ENCODE measurements at places on chromosomes 7 and 10.

DNA sequence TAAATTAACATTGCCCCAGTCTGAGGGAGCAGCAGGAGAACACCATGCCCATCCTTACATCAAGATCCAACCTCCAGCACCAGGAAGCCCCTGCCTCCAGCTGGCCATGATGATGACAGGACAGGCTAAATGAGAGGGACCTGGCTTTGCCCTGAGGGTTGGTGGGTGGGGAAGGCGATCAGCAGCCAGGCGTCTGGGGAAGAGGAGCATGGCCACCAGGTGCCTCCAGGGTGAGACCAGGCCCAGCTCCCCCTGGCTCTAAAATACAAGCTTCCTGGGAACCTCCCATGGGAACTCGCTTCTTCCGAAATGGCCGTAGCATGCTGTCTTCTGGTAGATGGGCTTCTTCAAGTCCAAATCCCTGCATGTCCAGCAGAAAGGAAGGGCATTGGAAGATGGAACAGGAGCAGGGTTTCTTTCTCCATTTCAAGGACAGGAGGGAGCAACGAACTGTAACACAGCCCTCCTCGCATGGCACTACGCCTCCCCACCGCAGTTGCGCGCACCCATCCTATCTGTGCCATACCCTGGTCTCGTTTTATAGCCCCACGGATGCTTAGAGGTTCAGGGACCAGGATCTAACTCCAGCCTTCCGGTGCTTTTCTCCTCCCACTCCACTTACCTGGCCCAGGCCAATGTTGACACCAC, 15.8 kb downstream of the MAT1A start:
- no peak for DNase-seq

DNA sequence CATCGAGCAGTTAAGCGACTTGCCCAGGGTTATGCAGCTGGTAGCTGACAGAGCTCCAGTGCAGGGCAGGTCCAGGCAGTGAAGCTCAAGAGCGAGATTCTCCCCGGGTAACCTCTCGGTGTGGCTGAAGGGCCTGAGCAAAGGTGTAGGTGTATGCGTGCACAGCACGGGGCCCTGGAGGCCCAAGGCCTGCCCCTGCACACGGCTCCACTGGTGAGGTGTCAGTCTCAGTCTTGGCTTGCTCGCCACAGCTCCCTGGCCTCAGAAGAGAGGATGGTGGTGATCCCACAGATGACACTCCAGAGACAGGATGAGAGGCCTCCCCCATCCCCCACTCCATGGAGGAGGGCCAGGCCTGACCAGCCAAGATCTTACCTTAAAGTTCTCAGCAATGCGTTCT, 12.0 kb downstream of the AKR1B1 start:
- no peak for DNase-seq

DNA sequence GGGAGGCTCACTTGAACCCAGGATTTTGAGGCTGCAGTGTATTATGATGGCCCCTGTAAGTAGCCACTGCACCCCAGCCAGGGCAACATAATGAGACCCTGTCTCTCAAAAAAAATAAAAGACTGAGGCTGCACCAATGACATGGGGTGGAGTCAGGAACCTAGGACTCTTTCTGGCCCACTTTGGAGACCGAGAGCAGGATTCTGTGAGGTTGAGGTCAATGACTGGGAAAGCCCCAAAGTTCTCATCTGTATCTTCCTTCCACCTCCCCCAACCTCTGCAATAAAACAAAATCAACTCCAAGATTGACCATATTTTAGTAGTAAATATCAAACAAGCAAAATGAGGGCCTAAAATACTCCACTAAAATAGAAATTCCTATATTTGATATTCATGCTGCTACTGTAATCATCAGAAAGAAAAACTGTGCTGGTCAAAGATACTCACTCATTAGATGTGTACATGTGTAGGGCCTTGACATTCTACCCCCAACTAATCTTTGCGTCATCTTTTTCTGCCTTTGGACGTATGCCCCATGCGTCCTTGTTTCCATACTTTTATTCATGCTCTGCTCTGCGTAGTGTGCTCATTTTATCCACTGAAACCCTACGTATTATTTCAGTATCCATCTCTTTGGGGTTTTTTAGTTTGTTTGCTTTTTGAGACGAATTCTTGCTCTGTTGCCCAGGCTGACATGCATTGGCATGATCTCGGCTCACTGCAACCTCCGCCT, 23.8 kb downstream of the WBP1L start:
- DNase-seq, result no peak

DNA sequence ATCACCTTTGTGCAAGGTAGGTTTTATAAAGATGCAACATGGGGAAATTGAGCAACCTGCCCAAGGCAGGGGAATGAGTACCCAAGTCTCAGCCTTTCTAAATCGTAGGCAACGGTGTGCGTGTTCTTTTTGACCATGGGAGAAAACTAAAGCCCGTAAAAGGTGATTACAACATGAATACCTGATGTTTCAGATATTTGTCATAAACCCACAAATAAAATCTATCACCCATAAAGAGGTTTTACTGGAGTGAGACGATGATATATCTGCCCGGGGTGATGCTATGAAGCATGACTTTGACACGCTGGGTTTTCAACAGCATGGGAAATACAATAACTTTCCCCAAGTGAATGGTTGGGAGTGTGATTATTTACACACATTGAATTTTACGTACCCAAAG, 406.3 kb upstream of the KLF6 start:
- no peak for DNase-seq

DNA sequence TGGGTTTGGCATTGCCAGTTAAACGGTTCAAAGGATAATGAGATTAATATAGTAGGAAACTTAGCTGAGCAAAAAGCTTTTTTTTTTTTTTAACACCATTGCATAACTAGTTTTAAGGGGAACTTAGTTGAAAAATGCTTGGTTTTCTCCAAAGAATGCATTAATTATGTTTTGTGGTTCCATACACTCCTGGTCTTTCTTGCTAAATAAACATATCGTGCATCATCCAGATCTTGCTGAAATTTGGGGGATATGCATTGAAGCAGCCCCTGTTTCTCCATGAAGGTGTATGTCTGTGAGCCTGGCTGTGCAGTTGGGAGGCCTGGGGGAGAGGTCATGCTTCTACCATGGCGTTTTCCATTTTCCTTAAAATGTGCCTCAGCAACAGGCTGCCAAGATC, 558.2 kb upstream of the GALNT17 start:
- no peak for DNase-seq

DNA sequence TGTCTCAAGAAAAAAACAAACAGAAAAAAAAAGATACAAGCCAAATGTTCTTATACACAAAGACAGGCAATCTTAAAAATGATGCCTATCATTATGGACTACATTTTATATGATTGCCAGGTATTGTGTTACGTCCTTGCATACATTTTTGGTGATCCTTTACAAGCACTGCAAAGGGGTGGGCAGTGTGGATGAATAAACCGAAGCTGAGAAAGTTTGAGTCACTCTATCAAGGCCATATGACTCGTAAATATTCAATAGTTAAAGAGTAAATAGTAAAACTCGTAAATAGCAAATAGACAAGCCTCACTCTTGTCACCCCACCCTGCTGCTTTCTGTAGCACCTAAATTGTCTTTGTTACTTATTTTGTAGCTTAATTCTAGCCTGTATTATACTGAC, 326.2 kb downstream of the FRMD4A start:
- no peak for DNase-seq

GRCh38 chr10:117461766-117462423, 80.7 kb upstream of the EMX2 start:
- no peak for DNase-seq

DNA sequence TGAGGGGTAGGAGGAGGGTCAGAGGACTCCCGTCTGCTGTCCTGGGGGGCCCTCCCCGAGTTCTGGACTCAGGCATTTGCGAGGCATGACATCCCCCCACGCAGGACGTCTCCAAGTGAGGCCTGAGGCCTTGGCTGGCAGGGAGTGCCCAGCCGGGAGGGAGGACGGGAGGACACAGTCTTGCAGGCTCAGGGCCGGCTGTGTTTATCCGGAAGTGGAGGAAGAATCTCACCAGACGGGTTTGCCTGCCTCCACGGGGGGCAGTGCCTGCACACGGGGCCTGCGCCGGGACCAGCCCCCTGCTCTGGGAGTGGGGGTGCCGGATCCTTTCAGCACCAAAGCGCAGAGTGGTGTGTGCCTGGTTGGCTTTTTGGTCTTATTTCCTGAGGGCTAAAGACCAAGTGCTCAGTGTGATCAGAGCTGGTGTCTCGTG, 10.9 kb downstream of the PWWP2B start:
- no peak for DNase-seq

DNA sequence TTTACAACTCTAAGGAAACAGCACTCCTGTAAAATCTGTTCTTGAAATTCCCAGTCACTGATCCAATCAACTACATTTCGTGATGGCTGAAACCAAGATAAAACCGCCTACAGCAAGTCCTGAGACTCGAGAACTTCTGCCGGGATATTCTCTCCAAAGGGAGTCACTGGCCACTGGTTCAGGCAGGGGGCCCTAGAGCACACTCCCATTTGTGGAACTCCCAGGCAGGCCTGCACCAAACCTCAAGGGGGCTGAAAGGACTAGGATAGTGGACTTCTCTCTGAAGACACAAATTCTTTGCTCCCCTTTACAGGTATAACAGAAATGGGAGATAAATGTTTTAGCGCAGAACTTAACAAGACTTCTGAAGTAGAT, 16.3 kb downstream of the CYTH3 start:
- DNase-seq, result no peak

DNA sequence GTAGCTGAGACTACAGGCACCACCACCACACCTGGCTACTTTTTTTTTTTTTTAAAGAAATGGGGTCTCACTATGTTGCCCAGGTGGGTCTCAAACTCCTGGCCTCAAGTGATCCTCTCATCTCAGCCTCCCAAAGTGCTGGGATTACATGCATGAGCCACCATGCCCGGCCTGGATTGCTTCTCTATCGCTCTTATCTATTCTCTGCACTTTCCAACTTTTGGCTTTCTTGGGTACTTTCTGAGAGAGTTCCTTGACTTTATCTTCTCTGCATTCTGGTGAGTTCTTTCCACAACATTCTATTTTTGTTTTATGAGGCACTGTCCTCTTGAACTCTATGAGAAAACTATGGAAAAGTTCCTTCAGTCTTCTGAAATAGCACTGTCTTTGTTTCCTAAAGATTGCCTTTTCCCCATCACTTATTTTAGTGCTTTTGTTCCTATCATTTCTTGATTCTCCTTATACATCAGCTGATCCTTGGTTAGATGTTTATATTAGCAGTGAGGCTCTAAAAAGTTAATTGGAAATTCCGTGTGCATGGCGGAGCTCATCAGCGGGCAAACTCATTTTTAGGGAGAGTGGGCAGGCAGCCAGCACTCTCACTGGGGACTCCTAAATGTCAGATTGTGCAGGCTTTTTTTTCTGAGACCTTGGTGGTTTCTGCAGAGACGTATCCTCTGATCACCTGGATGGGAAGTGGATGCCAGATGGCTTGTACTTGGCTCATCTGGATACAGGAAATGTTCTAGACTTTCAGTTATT, 43.9 kb downstream of the HIP1 start:
- no peak for DNase-seq

- no peak for DNase-seq
Observed at GRCh38 chr10:33046792-33047191, 88.8 kb upstream of the ITGB1 start.

- DNase-seq, result no peak
Observed at GRCh38 chr10:132382231-132382922, 14.6 kb upstream of the PWWP2B start.

GRCh38 chr10:22897371-22897770, 30.5 kb upstream of the ARMC3 start:
- no peak for DNase-seq

- DNase-seq, result no peak
Observed at GRCh38 chr7:122212754-122213153, 68.7 kb upstream of the AASS start.

DNA sequence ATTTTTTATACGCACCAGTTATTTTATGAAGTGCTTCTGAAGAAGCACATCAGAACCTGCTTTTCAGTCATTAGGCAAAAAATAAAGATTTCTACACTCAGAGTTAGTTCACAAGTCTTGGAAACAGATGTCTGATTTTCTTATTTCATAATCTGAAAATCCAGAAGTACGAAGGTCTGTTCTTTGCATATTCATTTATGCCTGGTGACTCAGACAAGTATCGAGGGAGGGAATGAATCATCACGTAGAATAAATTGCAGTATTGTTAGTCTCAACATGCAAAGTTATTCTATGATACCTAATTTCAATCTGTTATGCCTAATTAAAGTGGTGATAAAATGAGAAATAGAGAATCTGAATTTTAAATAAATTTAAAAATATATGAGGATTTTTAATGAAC, 113.6 kb upstream of the SEM1 start:
- no peak for DNase-seq

GRCh38 chr7:41037691-41038090, 665.2 kb downstream of the INHBA start:
- DNase-seq, result no peak

- DNase-seq, result no peak
Observed at GRCh38 chr7:83824214-83824613, 175.3 kb upstream of the SEMA3E start.

GRCh38 chr10:101099901-101100300, 31.2 kb upstream of the TLX1 start:
- no peak for DNase-seq

GRCh38 chr10:17088118-17088806, 41.3 kb downstream of the CUBN start:
- DNase-seq, result no peak

- DNase-seq, result no peak
Observed at GRCh38 chr10:30092151-30092790, 32.9 kb upstream of the JCAD start.

DNA sequence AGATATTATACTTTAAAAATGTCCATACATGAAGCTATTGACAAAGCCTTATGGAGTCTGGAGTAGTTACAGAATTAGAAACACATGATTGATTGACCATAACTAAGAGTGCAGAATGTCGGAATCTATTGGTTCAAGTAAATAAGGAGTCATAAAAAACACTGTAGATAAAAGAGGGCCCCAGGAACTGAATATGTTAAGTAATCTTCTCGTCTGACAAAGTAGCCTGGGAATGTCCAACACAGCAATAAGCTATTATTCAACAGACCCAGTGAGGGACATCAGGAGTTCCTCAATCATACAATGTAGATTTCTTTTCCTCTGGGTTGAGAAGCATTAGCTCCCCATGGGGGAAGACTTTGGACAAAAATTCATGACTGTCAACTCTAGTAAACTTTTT, 782.0 kb downstream of the SUGCT start:
- no peak for DNase-seq

DNA sequence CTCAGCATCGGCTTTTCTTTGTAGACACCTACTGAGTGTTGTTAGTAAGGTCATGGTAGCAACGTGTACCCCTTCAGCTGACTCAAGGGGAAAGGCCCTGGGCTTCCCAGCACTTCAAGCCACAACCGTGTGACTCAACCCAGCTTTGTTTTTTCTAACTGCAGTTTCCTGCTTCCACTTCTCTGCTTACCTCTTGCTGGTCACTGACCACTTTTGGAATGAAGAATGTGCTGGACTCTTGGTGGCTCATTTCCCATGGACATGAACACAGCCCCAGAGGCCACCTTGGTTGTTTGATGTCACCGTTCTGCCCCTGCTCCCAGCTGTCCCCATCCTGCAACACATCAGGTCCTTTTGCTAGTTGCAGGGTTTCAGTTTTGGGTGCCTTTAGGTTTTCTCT, 69.5 kb upstream of the ZNF438 start:
- peak; percentile 66 for DNase-seq

Measured in stimulated activated CD8-positive, alpha-beta memory T cell treated with anti-CD3 and anti-CD28 coated beads, Interleukin-15, amount 100 ng/mL, for 48 hours (primary cell).